ENCODE measurements at places on chromosomes 4 and X.

DNA sequence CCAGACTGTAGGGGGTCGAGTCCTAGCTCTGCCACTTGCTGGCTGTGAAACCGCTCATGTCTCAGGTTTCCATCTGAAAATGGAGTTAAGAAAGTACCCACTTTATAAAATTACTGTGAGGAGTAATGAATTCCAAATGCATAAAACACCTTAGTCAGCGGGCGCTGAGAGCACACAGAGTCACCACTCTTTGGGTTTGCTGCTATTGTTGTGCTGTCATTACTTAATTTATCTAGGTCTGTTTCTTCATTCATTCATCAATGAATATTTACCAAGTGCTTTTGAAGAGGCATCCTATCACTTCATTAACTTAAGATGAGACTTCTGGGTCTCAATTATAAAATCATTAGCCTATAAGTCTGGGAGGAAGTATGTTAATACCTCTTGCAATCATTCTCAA, 317.3 kb downstream of the FBXW7 start:
- no peak for DNase-seq

DNA sequence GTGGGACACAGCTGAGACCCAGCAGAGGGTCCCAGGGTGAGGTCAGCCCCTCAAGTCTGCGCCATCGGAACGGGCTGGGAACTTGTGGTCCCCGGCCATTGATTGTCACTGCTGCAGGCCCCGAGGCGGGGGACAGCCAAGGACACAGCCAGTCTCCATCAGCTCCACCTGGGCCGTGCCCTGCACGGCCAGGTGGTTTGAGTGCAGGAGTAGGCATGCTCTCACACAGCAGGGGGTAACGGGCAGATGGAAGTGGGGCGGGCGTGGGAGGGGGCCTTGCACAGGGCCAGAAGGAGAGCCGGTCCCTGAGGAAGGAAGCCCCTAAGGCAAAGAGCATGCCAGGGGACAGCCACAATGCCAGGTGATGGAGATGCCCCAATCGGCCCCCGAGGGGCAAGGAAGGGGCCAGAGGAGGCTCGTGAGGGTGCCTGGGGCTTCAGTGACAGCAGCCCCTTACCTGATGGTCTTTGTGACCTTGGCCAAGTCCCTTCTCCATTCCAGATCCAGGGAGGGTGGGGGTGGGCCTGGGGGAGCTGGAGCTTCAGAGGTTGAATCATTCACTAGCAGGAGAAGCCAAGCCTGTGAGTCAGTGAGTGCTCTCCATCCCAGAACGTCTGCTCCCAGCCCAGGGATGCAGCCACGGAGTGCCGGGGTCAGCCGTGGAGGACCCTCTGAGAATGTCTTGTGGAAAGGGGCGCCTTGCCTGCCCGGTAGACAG, 2.3 kb downstream of the ATP2B3 start:
- no peak for DNase-seq

- no peak for DNase-seq
Measured at GRCh38 chrX:17464194-17464593, 89.2 kb downstream of the NHS start.

DNA sequence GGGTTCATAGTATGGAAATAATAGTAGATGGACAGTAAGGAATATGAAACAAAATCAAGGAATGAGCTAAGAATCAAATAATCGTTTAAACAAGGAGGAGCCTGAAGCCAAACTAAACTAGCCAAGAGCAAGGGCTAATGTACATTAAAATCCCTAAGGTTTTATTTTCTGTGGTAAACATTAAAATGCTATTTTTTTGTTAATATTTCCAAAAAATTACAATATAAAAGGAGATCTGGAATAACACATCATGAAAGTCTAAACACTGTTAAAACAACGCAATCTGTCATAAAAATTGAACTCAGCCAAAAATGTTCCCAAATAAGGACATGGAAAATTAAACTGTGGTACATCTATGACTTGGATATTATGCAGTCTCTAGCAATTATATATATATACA, 188.2 kb downstream of the RNF150 start:
- no peak for DNase-seq

- no peak for DNase-seq
Measured at GRCh38 chrX:69493193-69493592, 10.9 kb upstream of the NALF2 start.

GRCh38 chr4:141080668-141081067, 52.6 kb downstream of the RNF150 start:
- no peak for DNase-seq

DNA sequence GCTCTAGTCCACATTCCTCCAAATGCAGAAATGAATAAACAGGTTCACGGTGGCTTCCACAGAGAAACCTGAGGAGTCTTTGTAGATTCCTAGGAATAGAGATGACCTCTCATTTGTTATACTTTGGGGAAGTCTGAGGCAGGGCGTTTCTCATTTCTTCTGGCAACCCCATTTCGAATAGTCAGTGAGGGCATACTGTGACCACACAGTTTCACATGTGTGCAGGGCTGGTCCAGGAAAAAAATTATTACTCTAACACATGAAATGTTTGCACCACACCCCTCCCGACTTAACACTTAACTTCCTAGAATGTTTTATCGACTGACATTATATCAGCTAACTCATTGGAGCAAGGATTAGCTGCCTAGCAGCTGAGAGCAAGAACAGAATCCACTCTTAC, 12.0 kb downstream of the FRMD7 start:
- no peak for DNase-seq

DNA sequence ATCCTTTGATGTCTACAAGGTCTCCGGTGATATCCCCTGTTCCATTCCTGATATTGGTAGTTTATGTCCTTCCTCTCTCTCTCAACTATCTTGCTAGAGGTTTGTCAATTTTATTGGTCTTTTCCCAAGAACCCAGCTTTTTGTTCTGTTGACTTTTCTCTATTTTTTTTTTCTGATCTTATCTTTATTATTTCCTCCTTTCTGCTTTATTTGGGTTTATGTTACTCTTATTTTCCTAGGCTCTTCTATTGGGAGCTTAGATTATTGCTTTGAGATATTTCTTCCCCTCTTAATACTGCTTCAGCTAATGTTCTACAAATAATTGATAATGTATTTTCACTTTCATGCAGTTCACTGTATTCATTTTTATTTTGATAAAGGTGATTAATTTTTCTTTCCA, 44.2 kb downstream of the EIF2S3 start:
- no peak for DNase-seq

DNA sequence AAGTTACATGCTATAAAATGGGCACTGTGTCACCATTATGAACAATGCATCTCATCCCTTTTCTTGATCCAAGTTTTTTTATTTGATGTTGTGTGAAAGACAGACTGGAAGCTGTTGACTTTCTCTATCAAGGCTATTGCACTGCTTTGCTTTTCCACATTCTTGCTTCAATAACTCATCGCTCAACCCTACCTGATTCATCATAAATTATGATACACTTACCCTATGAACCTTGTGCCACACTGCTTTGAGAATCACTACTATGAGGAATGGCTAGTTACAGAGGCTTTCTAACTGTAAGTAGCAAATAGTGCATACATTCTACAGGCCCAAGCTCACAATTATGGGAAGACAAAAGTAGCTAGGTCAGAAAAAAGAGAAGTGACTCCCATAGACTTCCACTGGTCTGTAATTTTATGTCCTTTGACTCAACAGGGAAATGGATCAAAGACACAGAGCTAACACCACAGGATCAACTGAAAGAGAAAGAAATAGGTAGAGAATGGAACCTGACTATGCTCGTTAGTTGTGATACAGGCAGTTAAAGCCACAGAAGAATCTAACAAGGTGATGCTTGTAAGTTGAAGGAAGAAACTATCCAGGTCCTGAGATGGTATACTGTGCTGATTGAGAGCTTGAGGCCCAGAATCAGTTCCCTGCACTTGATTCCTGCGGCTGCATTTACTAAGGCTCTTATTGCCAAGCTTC, 163.5 kb downstream of the PPP3CA start:
- DNase-seq, result no peak

- DNase-seq, result no peak
Measured at GRCh38 chr4:38509551-38509950, 154.4 kb upstream of the KLF3 start.

- DNase-seq, result no peak
Measured at GRCh38 chrX:20011608-20012007, 20.7 kb upstream of the BCLAF3 start.

DNA sequence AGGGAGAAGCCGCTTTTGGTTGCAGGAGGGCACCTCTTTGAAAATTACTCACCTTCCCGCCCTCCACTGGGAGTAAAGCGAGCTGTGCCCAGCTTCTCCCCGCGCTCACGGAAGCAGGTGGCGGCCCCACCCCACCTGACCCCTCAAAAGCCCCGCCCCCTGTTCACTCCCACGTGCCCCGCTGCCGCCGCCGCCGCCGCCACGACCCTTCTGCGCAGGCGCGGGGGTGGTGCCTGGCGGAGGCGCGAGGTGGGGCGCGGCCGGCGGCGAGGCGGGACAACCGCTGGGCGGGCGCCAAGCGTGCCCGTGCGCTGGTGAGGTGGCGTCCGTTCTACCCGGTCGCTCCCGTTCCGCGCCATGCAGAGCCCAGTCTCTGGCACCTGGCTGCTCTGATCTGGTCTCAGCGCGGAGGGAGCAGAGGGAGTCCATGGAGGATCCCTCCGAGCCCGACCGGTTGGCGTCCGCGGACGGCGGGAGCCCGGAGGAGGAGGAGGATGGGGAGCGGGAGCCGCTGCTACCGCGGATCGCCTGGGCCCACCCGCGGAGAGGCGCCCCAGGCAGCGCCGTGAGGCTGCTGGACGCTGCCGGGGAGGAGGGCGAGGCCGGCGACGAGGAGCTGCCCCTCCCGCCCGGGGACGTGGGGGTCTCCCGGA, at the start of gene PI4K2B:
TSS of gene PI4K2B (plus strand) at position 297 of the 653 bp plus-strand sequence. CDS start at position 428, 131 bp downstream.
- peak; percentile 97 for DNase-seq

- DNase-seq, result no peak
Measured at GRCh38 chr4:165780735-165781134, 92.3 kb upstream of the TLL1 start.

- DNase-seq, result no peak
Measured at GRCh38 chr4:18439311-18439710, 417.8 kb upstream of the LCORL start.

DNA sequence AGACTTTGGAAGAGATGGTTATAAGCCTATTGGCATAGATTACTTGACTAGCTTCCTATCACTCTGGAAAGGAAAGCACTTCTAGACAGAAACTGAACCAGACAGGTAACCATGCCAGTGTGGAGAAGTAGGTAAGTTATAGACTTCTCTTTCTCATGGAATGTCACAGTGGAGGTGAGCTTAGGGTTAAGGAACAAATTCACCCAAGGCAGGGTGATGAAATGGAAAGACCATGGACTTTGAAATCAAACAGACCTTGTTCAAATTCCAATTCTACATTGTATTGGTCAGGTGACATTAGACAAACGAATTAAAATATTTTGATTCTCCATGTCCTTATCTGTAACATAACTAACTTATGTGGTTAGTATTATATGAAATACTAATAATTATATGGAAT, 7.7 kb upstream of the RAP1GDS1 start:
- no peak for DNase-seq

- no peak for DNase-seq
Measured at GRCh38 chrX:134749706-134750445, 91.6 kb upstream of the PLAC1 start.

- no peak for DNase-seq
Measured at GRCh38 chr4:138910195-138910913, 105.2 kb upstream of the NOCT start.
